ENCODE measurements at places on chromosomes 1 and 21.

DNA sequence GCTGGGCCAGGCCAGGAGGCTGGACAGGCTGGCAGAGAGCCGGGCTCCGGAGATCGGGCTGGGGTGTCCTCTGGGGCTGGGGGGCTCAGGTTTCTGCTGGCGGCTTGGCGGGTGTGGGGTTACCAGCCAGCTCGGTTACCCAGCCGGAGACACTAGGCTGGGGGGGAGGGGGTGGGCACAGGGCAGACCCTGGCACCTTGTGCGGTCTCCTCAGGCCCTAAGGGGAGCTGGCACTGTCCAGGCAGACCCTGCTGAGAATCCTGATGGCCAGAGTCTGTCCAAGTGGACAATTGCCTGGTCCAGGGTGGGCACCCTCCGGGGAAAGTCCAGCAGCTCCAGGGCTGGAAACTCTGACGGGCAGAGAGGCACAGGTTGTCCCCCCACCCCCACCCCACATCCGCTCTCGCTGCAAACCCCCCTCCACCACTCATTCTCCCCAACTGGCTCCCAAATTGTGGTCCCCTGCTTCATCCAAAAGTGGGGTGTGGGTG lies 6.7 kb downstream of the ZBTB7B start:
- no peak for DNase-seq

GRCh38 chr1:239868058-239868832 lies 223.4 kb upstream of the FMN2 start:
- no peak for DNase-seq

DNA sequence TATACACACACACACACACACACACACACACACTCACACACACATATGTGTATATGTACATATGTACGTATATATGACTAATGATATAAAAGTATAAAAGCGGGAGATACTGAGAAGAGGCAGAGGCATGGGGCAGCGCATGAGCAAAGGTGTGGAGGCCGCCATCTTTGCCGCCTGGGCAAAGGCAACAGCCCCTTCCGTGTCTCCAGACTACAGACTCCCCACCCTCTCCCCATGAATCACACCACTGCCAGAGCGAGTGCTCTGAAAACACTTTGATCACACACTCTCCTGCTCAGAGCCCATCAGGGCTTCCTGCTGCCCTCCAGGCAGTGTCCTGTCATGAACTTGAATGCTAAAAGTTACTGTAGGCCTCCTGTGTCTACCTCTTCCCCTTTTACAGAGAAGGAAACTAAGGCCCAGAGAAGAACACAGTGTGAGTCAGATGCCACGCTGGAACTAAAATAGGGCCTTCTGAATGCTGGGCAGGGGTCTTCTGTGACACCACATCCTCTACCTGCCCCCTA lies 54.7 kb upstream of the SSBP3 start:
- no peak for DNase-seq

DNA sequence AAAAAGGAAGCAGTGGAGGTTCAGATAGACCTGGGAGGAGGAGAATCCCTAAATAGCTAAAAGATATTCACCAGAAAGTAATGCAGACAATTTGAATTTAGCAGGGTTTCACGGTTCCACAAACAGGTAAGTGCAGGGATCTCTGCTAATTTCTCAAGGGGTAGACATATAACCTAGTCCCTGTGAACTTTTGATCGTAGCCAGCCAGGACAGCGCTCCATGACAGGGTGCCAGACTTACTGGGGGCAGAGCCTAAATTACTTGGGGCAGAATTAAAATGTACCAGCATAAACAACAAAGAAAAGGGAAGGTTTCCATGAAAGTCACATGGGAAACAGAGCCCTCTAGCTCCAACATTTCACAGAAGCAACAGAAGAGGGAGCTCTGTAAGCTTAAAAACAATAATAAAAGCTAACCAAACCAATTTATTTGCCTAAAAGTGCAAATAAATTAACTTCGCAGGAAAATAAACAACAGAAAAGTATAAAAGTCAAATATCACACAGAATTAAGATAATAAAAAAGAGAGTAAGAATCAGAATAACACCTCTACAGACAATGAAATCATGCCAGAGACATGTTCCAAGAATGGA lies 198.3 kb downstream of the DUSP10 start:
- DNase-seq: no peak

GRCh38 chr1:225691377-225691776 lies 38.5 kb upstream of the ENAH start:
- no peak for DNase-seq

DNA sequence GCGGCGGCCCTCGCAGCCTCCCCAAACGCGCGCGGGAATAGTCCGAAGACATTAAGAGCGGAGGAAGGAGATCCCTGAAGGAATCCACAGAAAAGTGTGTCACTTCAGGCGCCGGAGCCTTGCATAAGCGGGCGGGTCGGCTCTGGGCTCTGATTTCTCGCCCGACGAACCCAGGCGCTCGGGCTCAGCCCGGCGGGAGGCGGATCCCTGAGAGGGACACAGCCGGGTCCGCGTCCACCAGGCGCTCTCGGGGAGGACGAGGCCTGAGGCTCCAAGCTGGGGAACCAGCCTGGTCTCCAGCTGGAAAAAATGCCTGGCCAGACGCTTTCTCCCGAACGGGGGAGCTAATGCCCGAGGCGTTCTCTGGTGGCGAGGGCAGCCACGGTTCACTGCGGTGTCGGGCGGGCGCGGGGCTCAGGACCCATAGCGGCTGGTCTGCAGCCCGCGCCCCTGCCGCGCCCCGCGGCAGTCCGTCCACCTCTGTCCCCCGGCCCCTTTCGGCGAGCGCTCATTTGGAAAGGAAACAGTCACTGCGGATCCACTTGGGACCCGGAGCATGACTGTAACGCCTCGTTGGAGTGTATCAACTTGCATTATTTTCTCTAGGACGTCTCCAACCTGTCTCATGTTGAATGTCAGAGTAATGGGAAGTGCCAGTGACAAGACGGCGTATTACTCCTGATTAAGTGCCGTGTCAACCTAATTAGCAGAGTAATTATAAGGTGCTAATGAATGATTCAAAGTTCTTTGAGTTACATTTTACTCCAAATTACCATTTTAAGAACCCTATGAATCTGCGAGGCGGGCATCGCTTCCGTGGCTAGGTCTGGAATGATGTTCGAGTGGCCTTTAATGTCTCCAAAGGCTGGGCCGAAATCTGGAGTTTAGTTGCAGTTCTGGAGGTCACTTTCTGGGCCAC lies 1.6 kb upstream of the BARHL2 start:
- no peak for DNase-seq

DNA sequence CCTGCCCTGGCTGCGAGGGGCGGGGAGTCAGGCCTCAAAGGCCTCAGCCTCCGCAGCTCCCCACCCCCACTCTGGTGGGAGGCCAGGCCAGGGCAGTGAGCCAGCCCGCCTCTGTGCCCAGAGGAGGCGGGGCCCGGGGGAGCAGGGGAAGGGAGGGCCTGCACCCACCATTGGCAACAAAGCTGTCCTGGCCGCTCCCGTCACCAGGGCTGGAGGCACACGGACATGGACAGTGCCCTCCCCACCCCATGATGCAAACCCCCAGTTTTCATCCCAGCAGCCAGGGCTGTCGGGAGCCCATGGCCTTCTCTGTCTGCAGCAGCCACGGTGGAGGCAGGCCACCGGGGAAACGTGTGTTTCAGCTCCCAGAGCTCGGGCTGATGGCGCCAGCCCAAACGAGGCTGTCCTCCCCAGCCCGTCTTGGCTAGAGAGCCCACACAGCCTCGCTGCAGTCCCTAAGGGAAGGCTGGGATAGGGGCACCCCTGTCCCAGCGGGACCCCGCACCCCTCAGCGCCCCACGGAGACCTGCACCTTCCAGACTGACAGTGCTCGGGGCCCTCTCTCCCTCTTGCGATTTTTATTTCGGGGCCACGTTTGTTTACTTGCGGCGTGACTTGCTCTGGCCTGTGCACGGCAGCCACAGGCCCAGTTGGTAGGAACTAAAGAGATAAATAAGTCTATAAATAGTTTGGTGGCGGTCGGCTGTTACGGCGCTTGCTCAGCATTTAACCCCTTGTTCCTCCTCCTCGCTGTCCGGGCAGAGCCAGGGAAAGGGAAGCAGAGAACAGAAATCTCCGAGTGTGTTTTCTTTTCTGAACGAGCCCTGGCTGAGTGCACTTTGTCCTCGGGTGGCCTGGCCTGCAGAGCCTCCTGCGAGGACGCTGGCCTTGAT lies 101.8 kb downstream of the PRDM16 start:
- DNase-seq: no peak

DNA sequence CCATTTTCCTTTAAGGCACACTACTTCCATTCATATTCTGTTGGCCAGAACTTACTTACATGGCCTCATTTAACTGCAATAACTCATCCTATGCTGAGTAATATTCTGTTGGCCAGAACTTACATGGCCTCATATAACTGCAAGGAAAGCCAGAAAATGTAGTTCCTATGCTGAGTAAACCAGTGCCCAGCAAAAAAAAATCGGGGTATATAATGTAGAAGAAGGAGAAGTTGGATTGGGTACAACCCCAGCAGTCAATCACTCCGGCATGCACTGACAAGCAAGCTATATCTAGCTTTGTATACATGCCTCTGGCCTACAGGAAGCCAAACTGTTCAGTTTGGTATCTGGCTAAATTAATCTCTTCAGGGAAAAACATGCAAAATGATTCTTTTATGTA lies 39.4 kb upstream of the PPIH start:
- no peak for DNase-seq

- DNase-seq: no peak
These were observed 2.6 kb upstream of the MYOG start for GRCh38 chr1:203088441-203088840.

- DNase-seq: no peak
These were observed 33.1 kb downstream of the KCNJ15 start for GRCh38 chr21:38289705-38290485.

- DNase-seq: no peak
These were observed 367.5 kb upstream of the C1orf174 start for GRCh38 chr1:4267381-4268261.

- no peak for DNase-seq
These were observed 51.2 kb downstream of the B3GALT5 start for GRCh38 chr21:39663742-39664492.

DNA sequence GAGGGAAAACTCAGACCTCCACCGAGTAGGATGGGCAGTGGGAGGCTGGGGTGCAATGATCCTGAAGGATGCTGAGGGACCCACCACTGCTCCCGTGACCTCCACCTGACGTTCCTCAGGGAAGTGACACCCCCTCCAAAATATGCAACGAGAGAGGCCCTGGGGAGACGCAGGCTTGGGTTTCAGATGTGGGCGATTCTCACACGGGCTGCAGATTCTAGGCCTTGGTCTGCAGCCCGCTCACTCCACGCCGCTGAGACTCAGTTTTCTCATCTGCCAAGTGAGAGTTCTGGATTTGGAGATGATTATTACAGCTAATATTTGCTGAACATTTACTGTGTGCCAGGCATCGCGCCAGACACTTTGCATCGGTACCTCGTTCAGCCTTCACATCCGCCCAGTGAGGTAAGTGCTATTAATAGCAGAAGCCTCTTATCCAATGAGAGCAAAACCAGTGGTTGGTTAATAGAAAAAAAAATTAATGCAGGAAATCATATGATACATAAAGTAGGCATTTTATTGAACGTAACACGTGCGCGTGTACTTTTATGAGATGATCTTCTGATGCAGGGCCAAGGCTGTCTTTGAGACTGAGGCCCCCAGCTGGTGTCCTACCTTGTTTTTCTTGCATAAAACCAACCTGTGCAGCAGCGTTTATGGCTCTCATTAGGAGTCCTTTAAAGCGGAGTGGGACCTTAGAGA lies 102.0 kb upstream of the RUNX3 start:
- DNase-seq: peak; percentile 33

- no peak for DNase-seq
These were observed 69.1 kb downstream of the OMA1 start for GRCh38 chr1:58477390-58477789.

GRCh38 chr1:221765527-221765926 lies 23.6 kb upstream of the DUSP10 start:
- DNase-seq: no peak

GRCh38 chr1:17557986-17558385 lies 18.5 kb downstream of the ARHGEF10L start:
- DNase-seq: no peak

Measured in stimulated activated CD8-positive, alpha-beta memory T cell treated with anti-CD3 and anti-CD28 coated beads, Interleukin-4, amount 100 ng/mL, for 4 hours (primary cell).